Lower leg skin (tissue), 4 donors: ENCODE measurements at places on chromosomes 13 and 19. TPM values are rescaled to one million over a fixed set of nuclear protein-coding genes. Genes with fewer than 3 reads are reported as not detected.

The GZMM gene
- total RNA-seq = 0.29 TPM

The SPC24 gene
- 8.5 TPM for total RNA-seq

The ZNF567 gene
- 6.3 TPM for total RNA-seq

The CD79A gene
- total RNA-seq = not detected

The CEACAM21 gene
- 0.75 TPM for total RNA-seq

The PLA2G4C gene
- 7.6 TPM for total RNA-seq

The POLD1 gene
- total RNA-seq = 26.6 TPM

The FLT3LG gene
- 4.4 TPM for total RNA-seq

The ZNF780B gene
- total RNA-seq = 3.5 TPM

The TNFRSF19 gene
- 93.2 TPM for total RNA-seq
